Natural killer cell (primary cell): ENCODE measurements at places on chromosomes 13 and 19. TPM values are rescaled to one million over a fixed set of nuclear protein-coding genes. Genes with fewer than 3 reads are reported as not detected.

TIMM50 gene
- 67.2 TPM for total RNA-seq

GRCh38 chr19:6214881-6215541 is 64.8 kb downstream of the MLLT1 start:
- no peak for DNase-seq

DNA sequence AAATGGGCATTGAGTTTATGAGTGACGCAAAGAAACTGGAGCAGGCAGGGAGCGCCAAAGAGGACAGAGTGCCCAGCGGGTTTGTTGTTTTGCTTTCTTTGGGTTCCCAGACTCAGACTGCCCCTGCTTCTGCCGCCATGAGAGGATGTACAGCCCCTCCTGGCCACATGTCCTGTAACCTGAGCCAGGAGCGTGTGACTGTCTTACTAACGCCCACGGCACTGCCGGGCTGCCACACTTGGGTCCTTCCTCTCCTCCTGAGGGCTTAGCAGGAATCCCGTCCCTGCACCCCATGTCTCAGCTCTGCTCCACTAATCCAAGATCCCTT is 80.5 kb downstream of the GPR12 start:
- no peak for DNase-seq

DNA sequence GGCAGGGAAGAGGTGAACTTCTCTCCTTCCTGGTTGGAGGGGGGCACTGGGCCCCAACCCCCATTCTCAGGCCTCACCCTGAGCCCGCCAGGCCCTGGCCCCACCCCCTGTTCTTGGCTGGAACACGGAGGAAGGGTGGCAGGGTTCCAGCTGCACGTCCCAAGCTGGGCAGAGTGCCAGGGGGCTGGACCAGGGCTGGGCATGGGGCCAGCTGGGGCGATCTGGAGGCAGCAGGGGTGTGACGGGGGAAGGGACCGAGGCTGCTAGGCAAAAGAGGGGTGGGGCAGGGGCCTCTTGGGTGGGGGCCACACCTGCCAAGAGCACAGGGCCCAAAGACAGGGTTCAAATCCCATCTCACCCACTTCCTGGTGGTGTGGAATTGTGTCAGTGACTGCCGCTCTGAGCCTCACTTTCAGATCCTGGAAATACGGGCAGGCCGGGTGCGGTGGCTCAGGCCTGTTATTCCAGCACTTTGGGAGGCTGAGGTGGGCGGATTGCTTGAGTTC is 2.2 kb downstream of the HIF3A start:
- DNase-seq: no peak

DNA sequence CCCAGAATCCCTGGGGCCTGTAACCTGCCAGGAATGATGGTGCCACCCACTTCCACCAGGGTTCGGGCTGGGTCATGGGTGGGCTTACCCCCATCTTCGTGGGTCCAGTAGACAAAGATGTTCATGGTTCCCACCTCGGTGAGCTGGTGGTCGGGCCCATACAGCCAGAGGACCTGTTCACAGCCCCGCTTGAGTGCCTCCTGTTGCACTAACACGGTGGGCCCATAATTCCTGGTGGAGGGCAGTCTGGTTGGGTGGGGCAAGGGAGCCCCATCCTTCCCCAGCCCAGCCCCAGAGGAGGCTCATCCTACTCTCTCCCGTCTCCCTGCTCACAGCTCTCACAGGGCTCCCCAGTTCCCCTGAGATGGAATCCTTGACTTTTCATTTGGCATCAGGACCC is 13.7 kb downstream of the BCAT2 start:
- no peak for DNase-seq

DNA sequence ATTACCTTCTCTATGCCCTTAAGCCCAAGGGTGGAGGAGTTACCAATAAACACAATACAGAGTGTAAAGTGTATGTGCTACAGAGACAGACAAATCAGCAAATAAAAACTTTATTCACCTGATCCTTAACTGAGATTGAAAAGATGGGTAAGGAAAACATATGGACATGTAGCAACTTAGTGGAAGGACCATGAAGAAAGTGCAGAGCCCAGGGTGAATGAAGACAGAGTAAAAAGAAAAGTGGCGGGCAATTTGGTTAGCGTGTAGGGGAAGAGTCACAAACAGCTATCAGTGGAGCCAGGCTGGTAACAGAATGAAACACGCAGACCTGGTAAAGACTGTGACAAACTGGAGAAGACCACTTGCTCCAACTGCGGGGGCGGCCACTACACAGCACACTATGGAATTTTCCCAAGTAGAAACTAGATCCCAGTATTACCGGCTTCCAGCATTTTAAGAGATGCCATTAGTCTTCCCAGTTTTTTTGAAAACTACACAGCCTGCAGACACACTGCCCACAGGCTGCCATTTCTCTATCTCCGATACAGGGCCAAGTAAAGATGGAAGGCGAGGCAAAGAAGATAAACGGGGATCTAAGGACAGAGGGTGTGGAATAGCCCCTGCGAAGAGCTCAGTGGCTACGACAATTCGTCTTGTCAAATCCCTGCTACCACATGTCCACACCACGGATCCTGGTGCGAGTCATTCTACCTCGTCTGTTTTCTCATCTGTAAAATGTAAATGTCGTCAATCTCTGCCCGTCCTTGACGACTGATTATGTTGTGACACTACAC is 1.2 kb downstream of the UQCRFS1 start:
- DNase-seq: no peak

URAD gene
- total RNA-seq: not detected

MTMR6 gene
- total RNA-seq: 17.3 TPM

GRCh38 chr19:38221421-38221820 is 2.6 kb downstream of the DPF1 start:
- no peak for DNase-seq

HNRNPM gene
- total RNA-seq: 299 TPM

DNA sequence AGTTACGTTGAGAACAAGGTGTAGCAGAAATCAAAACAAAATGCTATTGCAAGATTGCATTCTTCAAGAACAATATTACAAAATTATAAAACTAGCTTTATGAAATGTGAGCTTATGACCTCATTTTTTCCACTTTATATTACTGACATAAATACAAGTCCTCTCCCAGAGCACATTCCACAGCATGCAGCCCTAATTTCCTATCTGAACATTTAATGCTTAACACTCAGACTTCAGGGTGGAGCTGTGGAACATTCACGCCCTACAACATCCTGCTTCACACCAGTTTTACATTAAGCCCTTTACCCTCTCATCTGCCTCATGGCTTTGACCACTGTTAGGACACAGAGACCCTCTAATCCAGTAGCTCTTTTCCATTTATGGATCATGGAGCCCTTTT is 65.5 kb downstream of the EPSTI1 start:
- DNase-seq: no peak

ZNF600 gene
- 28.8 TPM for total RNA-seq

DNA sequence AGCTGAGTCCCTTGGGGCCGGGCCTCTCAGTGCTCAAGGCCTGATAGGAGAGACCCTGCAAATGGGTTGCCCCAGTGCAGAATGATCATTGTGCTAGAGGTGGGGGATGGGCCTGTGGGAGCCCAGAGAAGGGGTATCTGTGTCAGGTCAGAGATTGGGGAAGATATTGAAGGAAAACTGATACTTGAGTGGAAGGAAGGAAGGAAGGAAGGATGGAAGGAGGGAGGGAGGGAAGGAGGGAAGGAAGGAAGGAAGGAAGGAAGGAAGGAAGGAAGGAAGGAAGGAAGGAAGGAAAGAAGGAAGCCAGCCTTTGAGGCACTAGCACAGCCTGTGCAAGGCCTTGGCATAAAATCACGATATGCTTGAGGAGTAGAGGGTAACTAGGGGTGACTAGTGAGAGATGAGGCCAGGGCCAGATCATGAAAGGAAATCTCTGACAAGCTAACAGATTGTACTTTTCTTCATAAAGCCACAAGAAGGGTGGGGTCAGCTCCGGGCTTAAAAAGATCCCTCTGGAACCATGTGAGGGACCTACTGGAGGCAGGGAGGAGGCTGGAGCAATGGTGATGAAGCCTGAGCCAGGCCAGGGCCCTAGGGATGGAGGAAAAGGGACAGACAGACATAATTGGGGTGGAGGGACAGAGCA is 11.4 kb downstream of the PTH2 start:
- DNase-seq: no peak

CEACAM7 gene
- not detected for total RNA-seq

TTYH1 gene
- 0.84 TPM for total RNA-seq

- DNase-seq: no peak
These were observed 515 bp upstream of the ZNF324B start for GRCh38 chr19:58450856-58451357.

ZNF446 gene
- 11.9 TPM for total RNA-seq

GRCh38 chr19:38370299-38370698 is 4.1 kb upstream of the PSMD8 start:
- DNase-seq: no peak

DNA sequence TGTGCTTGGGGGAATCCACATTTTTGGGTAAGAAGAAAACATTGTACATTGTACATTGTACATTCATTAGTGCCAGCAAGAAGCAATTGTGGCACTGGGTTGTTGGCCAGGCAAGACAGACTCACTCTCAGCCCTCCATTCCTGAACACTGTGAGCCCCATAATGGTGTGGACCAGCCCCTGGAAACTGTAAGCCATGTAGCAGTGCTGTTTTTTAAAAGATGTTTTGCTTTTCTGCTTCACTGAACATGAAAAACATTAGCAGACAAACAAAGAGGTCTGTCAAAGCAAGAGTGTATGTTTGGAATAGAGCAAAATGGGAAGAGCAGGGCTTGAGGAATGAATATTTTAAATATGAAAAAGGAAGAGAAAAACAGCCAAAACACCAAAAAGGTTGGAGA is 39.1 kb upstream of the IL17D start:
- no peak for DNase-seq

ZNF14 gene
- total RNA-seq: 18.6 TPM

DNA sequence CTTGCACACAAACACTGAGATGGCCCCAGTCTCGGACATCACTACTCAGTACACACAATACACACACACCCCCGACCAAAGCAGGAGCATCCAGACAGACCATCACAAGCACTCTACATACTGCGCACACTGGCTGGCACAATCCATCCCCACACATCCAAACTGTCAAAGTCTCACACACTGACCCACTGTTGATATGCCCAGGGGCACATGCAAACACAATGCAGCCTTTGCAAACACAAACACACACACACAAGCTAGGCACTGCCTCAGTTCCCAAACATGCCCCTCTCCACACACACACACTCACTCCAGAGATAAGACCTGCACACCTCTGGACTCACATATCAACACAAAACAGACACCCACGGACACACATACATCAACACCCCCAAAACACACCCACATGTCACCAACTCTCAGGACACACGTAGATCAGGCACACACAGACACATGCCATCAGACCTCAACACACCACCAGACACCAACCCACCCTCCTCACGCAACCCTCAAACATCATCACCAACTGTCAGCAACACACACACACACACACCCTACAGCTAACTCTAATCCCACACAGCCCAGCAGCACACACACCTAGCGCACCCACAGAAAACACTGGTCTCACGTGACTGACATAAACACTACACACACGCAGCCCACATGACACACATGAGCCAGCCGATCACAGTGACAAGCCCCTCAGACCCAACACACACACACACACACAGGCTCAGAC is 1.9 kb downstream of the BBC3 start:
- peak; percentile 52 for DNase-seq

TPM4 gene
- 266 TPM for total RNA-seq

GRCh38 chr19:51887522-51888498 is at the start of gene ZNF577:
Gene ZNF577 (minus strand): TSS chr19:51887951. CDS start chr19:51880382, 7,569 bp downstream.
- peak; percentile 73 for DNase-seq

- DNase-seq: no peak
These were observed 38.0 kb upstream of the URI1 start for GRCh38 chr19:29904017-29904416.

GRCh38 chr19:36245210-36246005 is 30.5 kb downstream of the ZNF146 start:
- no peak for DNase-seq

GRCh38 chr13:114101358-114102130 is 30.9 kb downstream of the RASA3 start:
- no peak for DNase-seq

CCDC124 gene
- total RNA-seq: 32.6 TPM

DNA sequence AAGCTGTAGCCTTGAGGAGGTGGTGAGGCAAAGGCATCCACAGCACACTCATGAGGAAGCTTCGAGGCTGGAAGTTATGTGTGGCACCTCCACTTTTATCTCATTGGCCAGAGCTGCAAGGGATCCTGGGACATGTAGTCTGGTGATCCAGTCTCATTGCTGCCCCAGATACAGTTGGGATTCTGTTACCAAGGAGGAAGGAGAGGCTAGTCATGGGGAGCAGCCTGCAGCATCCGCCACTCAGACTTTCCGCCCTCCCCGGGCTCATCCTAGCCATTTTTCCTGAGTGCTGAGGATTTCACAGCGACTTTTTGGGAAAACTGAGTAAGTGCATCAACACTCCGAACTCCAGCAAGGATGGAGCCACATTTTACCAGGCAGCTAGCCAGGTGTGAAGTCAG is 74.4 kb downstream of the DPF1 start:
- no peak for DNase-seq

DNA sequence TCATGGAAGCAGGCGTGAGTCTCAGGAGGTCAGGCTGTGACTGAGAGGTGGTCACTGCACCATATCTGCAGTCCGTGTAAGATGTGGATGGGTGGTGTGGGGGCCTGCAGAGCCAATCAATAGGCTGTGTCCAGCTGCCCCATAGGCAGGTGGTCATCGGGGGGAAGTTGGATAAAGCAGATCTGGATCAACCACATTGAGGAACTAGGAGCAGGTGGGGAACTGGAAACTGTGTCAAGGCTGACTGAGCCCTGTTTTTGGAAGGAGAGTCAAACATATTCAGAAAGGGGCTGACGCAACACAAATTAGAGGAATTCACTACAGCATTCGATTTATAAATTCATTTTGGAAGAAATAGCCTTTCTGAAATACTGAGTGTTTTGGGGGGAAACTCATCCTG is 15.0 kb downstream of the CLEC4M start:
- no peak for DNase-seq

THSD1 gene
- total RNA-seq: 0.61 TPM

ERICH6B gene
- not detected for total RNA-seq

ZNF614 gene
- total RNA-seq: 5.7 TPM

DNA sequence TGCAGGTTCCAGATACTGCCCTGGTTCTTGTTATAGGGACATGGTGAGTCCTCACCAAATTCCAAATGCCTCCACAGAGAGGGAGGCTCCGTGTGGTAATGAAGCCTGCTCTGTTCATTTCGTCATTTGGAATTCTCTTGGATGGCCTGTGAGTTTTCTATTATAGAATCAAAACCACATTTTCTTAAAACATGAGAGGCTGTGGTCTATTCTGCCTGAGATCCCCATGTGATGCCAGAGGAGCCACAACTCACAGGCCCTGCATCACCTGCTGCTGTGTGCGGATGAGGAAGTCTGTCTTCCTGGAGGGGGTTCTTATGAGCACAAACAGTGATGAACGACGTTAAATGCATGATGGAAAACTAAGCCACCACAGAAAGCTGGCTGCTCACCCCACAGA is 264.4 kb downstream of the UQCRFS1 start:
- no peak for DNase-seq

GRCh38 chr19:3112375-3113099 is 18.4 kb downstream of the GNA11 start:
- DNase-seq: no peak
